ENCODE measurements at places on chromosomes 1 and 21. TPM values are rescaled to one million over a fixed set of nuclear protein-coding genes. Genes with fewer than 3 reads are reported as not detected.
A peak's percentile ranks its signal among the peaks of the same experiment; 100 is the strongest.

GRCh38 chr21:32817208-32817607, 45.7 kb upstream of the PAXBP1 start:
- no peaks in the 10 kb centered on the region for H3K27me3 ChIP-seq
- no peak for DNase-seq
- H3K4me3 ChIP-seq = no peak overlapping the region

Gene PCAT6
- 0.22 TPM for total RNA-seq

GRCh38 chr21:41302976-41303375, 13.6 kb upstream of the FAM3B start:
- no peak for DNase-seq
- no peak overlapping the region for H3K4me3 ChIP-seq
- H3K4me1 ChIP-seq = no peaks in the 10 kb centered on the region

- H3K36me3 ChIP-seq = no peaks in the 10 kb centered on the region
- H3K27ac ChIP-seq = no peak overlapping the region
- H3K4me1 ChIP-seq = peaks cover 7% of the 10 kb centered on the region
These were observed 743 bp downstream of the CD52 start for GRCh38 chr1:26318338-26319064.

DNA sequence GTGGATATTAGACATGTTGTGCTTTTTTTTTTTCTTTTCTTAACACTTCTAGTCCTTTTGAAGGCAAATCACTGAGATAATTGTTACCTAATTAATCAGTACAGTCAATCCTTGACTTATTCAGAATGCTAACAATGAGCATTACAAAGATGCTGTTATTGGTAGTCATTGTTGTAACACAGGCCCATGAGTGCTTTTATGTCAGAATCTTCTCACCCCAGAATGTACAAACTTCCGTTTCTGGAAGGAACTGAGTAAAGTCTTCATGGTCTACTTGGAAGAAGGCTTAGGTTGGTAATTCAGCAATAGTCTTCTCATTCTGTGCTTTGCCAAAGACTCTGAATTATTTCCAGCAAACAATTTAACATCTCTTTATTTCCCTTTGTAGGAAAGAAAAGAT, 3.1 kb downstream of the KCNK1 start:
- H3K4me1 ChIP-seq = peaks cover 10% of the 10 kb centered on the region
- no peak overlapping the region for H3K27ac ChIP-seq
- no peak for DNase-seq
- H3K27me3 ChIP-seq = peaks cover 33% of the 10 kb centered on the region

Gene APOBEC4
- not detected for total RNA-seq

DNA sequence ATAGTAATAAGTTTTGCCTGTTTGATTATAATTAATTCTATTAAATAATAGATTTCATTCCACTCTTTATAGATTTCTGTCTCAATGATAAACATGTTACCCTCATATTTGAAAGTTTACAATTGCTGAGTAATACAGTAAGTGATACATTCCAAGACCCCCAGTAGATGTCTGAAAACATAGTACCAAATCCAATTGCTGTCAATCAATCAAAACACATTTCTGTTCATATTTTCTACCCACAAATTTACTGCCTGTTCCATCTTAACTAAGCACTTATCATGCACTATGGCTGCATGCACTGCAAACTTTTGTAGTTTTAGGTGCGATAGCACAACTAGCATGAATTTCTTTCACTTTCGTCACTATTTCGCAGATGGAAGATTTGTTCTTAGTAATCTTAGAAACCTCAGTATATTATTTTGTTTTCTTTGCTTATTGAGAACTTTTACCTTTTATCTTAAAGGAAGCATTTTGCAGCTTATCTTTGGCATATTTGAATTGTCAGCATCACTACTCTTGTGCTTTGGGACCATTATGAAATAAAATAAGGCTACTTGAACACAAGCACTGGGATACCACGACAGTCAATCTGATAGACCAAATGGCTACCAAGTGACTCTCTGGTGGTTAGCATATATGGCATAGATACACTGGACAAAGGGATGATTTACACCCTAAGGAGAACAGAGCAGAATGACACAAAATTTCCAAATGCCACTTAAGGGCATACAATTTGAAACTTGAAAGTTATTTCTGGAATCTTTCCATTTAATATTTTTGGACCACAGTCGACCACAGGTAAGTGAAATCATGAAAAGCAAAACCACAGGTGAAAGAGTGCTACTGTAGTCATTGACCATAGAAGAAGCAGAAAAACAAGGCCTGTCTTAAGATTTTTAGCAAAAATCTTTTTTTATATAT, 67.6 kb downstream of the RGS13 start:
- H3K4me3 ChIP-seq = no peak overlapping the region
- H3K4me1 ChIP-seq = no peaks in the 10 kb centered on the region
- H3K27me3 ChIP-seq = no peaks in the 10 kb centered on the region
- no peak for DNase-seq
- no peak overlapping the region for H3K27ac ChIP-seq

Gene PALMD
- 95.8 TPM for total RNA-seq

DNA sequence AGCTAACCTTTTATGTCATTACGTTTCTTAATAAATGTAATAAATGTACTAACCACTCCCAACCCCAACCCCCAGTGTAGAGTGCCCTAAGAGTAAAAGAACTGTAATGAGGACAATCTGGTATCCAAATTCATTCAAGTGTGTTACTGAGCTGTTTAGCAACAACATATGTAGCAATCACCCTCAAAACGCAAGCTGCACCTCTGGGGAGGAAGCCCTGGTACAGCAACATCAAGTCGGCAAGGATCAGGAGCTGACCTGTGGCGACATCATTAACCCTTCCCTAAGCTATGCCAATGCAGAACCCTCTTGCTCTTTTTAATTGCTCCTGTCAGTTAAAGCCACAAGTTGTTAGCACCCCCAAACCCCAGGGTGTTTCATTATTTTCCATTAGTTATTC, 47.1 kb downstream of the STX6 start:
- DNase-seq = no peak
- no peaks in the 10 kb centered on the region for H3K27me3 ChIP-seq
- no peak overlapping the region for H3K27ac ChIP-seq
- H3K4me3 ChIP-seq = no peak overlapping the region

Gene EXO5
- total RNA-seq = 7.5 TPM

GRCh38 chr1:167578939-167579521, 25.5 kb upstream of the CREG1 start:
- no peaks in the 10 kb centered on the region for H3K27me3 ChIP-seq
- no peak for DNase-seq
- peaks cover 4% of the 10 kb centered on the region for H3K4me1 ChIP-seq
- no peaks in the 10 kb centered on the region for H3K36me3 ChIP-seq

DNA sequence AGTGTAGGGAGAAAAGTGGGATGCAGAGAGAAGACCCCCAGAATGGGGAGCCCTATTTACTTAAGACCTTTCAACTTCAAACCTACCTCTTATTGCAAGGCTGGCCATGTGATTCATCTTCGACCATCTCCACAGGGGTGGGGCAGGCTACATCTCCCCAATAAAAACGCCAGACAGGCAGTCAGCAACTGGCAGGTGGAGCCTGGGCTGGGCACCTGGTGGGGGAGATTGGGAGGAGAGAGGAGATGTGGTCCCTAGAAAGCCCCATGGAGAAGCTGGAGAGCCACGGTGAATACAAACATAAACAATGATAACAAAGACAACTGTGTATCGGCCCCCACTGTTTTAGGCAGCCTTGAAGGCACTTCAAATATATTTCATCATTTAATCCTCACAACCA, 336.7 kb upstream of the PROX1 start:
- peaks cover 2% of the 10 kb centered on the region for H3K27me3 ChIP-seq
- H3K27ac ChIP-seq = no peak overlapping the region
- no peaks in the 10 kb centered on the region for H3K36me3 ChIP-seq
- no peaks in the 10 kb centered on the region for H3K4me1 ChIP-seq
- DNase-seq = no peak

- H3K27ac ChIP-seq = no peak overlapping the region
- no peaks in the 10 kb centered on the region for H3K36me3 ChIP-seq
- DNase-seq = no peak
These were observed 2.4 kb downstream of the CCSAP start for GRCh38 chr1:229340496-229340895.

DNA sequence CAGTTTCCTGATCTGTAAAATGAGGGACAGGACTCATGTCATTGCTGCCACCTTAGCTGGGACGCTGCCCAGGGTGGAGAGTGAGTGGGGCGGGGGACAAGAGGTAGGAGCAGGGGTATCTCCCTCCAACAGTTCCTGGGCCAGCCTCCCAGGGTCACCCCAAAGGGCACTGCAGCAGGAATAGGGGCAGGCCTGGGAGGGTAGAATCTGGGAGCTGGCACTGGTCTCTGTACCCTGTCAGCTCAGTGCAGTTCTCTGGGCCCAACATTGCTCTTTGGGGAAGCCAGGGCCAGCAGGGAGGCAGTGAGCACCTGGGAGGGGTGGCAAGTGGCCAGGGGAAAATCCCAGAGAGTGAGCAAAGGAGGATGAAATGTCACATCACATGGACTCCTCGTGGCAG, 55.8 kb downstream of the ELK4 start:
- no peaks in the 10 kb centered on the region for H3K36me3 ChIP-seq
- H3K4me3 ChIP-seq = no peak overlapping the region
- H3K27ac ChIP-seq = no peak overlapping the region
- no peak for DNase-seq
- peaks cover 2% of the 10 kb centered on the region for H3K4me1 ChIP-seq
- peaks cover 41% of the 10 kb centered on the region for H3K27me3 ChIP-seq

DNA sequence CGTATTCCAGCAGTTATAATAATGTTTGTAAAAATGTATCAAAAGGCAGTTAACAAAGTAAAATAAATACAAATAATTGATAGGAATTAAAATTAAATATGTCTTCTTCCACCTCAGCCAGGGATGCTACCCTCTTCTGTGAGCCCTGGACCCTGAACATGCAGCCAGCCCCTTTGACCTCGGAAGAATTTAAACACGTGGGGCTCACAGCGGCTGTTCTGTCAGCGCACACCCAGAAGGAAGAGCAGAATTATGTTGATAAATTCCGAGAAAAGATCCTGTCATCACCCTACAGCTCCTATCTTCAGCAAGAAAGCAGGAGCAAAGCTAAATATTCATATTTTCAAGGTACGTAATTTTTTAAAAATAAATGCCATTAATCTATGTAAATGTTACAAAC, 26.5 kb downstream of the UTS2 start:
- no peaks in the 10 kb centered on the region for H3K27me3 ChIP-seq
- no peaks in the 10 kb centered on the region for H3K4me1 ChIP-seq
- H3K27ac ChIP-seq = no peak overlapping the region
- DNase-seq = no peak
- no peak overlapping the region for H3K4me3 ChIP-seq
- H3K36me3 ChIP-seq = peaks cover 17% of the 10 kb centered on the region

GRCh38 chr1:205983925-205984725, 19.1 kb downstream of the RAB7B start:
- DNase-seq = peak; percentile 91
- no peak overlapping the region for H3K27ac ChIP-seq
- H3K27me3 ChIP-seq = no peaks in the 10 kb centered on the region
- H3K36me3 ChIP-seq = peaks cover 23% of the 10 kb centered on the region

Gene KCNQ4
- total RNA-seq = 6.3 TPM

Gene MSH4
- total RNA-seq = 0.44 TPM

GRCh38 chr21:36729310-36729970, 30.5 kb downstream of the SIM2 start:
- no peak overlapping the region for H3K4me3 ChIP-seq
- H3K27ac ChIP-seq = no peak overlapping the region
- no peak for DNase-seq
- H3K36me3 ChIP-seq = no peaks in the 10 kb centered on the region

DNA sequence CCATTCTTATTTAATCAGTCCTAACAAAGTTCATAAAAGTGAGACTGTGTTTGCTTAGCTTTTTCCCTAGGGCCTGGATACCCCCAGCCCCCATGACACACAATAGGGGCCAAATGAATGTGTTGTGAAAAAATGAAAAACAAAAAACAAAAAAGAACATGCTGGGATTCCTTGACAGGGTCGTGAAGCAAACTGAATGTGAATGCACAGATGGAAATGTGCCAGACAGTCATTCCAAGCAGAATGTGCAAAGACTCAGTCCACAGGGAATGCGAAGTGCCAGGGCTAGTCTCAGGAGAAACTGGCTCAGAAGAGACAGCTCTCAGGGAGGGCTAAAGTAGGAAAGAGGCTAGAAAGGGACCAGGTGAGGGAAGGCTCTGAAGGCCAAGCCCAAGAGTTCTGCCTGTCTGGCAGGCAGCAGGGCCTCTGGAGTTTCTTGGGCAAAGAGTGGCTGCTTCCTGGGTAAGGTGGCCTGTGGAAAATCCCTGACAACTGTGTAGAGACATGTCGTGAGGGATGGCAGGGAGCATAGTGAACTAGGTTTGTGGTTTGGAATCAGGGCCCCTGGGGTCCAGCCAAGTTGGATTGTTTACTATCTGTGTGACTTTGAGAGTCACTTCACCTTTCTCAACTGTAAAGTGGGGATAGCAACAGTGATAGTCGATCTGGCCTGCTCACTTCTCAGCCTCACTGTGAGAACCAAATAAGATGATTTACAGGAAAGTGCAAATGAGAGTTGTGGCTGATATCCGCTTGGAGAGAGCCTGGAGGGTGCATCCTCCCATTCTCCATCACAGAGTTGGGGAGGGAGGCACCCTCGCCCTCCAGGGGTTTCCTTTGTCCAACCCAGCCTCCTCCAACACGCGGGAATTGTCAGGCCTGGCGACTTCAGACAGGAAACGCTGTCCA, 1.2 kb upstream of the ADAM15 start:
- H3K36me3 ChIP-seq = peaks cover 5% of the 10 kb centered on the region
- H3K27me3 ChIP-seq = no peaks in the 10 kb centered on the region
- DNase-seq = peak; percentile 25
- H3K4me3 ChIP-seq = peak overlapping the region; percentile 65

Gene PPIH
- total RNA-seq = 50.1 TPM

GRCh38 chr1:25197235-25197975, 34.9 kb downstream of the SYF2 start:
- peak overlapping the region; percentile 80 for H3K27ac ChIP-seq
- no peak for DNase-seq
- no peak overlapping the region for H3K4me3 ChIP-seq

- H3K27ac ChIP-seq = peak overlapping the region; percentile 90
- peaks cover 6% of the 10 kb centered on the region for H3K36me3 ChIP-seq
- peaks cover 71% of the 10 kb centered on the region for H3K4me1 ChIP-seq
- peak; percentile 98 for DNase-seq
These were observed 51.1 kb downstream of the SKI start for GRCh38 chr1:2279210-2279639.

Gene BEND5
- total RNA-seq = 11.8 TPM

DNA sequence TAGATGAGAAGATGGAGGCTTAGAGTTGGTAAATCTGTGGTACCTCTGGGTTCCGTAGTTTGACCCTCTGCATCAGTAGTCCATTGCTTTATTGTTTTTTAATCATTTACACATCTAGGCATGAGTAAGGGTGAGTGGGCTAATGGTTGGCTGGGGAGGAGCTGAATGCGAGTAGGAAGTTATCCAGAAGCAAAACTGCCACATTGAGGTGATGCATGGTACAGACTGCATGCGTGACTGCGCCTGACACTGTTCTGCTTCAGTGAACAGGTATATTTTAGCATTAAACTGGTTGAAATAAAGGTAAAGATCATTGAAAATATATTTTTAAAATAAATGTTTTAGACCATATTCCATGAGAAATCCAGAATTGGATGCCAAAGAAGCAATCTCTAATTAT, 4.4 kb downstream of the DNAJC16 start:
- peaks cover 3% of the 10 kb centered on the region for H3K4me1 ChIP-seq
- no peak for DNase-seq
- no peak overlapping the region for H3K4me3 ChIP-seq
- no peaks in the 10 kb centered on the region for H3K27me3 ChIP-seq
- no peak overlapping the region for H3K27ac ChIP-seq

Gene C1orf185
- total RNA-seq = not detected

Gene DLGAP3
- 0.22 TPM for total RNA-seq

- DNase-seq = peak; percentile 91
- H3K27ac ChIP-seq = peak overlapping the region; percentile 42
- no peaks in the 10 kb centered on the region for H3K27me3 ChIP-seq
- peak overlapping the region; percentile 83 for H3K4me3 ChIP-seq
- no peaks in the 10 kb centered on the region for H3K36me3 ChIP-seq
These were observed 21.0 kb downstream of the H3-3A start for GRCh38 chr1:226083302-226084101.

Gene UBE2U
- total RNA-seq = not detected
